Hematopoietic multipotent progenitor cell treated with erythropoietin and hydrocortisone succinate and interleukin-3 and kit ligand, for 8 days (in vitro differentiated cells): ENCODE measurements at places on chromosomes 3 and 15.

DNA sequence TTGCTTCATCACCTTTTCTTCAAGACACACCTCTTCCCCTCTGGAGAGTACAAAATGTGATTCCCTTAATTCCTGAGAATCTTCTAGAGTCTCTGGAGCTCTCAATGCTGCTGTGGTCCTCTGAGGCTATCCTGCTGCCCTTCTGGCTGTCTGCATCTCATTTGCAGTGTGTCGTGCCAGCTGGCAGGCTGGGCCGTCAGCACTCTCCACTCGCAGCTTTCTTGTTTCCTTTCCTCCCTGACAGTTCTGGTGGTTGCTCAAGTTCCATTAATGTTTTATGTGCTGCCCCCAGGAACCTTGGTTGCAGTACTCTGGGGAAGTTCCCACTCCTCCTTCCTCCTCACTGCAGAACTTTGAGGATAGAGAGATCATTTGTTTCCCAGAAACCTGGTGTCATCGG, 210.8 kb upstream of the ROPN1 start:
- DNase-seq = no peak

DNA sequence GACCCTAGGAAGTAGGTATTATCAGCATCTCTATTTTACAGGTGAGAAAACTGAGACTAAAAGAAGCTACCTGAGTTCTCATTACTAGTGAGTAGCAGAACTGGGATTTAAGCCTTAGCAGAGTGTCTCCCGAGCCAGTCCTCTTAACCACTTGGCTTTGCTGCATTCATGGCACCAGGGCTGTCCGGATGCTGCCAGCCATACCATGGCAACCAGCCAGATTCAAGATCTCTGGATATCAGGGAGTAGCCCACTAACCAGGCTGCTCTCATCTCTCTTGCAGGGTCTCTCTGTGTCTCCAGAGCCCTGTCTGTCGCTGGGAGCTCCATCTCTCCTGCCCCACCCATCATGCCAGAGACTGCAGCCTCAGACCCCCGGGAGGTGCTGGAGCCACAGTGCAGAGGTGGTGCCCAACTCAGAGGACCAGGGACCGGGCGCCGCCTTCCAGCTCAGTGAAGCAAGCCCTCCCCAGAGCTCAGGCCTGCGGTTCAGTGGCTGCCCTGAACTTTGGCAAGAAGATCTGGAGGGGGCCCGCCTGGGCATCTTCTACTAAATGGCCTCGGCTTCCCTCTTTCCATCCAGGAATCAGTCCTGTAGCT, 1.7 kb downstream of the MESP2 start:
- peak; percentile 41 for DNase-seq

GRCh38 chr3:138842483-138843188, 7.9 kb upstream of the PIK3CB start:
- DNase-seq = no peak

- DNase-seq = peak; percentile 48
These were observed 1.8 kb upstream of the ZNF385D start for GRCh38 chr3:21752749-21753347.

GRCh38 chr3:108882762-108883161, 60.2 kb downstream of the TRAT1 start:
- no peak for DNase-seq

- no peak for DNase-seq
These were observed 82.8 kb downstream of the SSR3 start for GRCh38 chr3:156472150-156472549.

GRCh38 chr3:194685065-194685717, 492 bp upstream of the FAM43A start:
- no peak for DNase-seq

DNA sequence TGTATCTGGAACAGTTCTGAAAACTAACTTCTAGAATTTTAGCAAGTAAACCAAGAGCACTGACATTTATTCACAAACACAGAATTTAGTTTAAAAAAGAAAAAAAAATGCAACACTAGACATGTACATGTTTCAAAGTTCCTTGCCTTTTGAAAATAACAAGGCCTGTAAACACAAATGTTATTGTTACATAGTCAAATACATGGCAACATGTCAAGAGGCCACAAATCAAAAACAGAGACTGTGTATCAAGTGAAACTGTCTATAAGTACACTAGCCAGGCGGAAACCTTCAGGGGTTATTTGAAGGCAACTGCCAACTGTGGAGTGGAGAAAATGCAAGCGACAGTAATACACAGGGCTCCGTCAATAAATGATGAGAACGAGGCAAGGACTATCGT, 547.6 kb downstream of the FOXP1 start:
- DNase-seq = no peak

DNA sequence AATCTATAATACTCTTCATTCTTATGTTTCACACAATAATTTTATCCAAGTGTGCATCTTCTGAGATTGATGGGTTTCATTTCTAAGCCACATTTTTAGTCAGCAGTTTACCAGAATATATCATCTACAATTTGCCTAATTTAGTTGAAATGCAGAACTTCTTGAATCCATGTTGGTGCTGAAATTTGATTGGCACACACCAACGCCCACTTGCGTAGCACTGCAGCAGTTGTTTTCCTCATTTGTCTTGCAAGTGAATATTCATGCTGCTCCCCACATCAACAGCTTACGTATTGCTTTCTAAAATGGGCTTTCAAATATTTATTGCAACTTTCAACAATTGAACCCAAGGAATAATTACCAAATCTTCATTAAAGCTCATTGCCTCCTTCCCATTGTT, 87.8 kb upstream of the CTDSPL start:
- no peak for DNase-seq

- no peak for DNase-seq
These were observed 60.5 kb downstream of the SPTSSB start for GRCh38 chr3:161310649-161311423.
